ENCODE measurements at places on chromosomes 5 and 9. TPM values are rescaled to one million over a fixed set of nuclear protein-coding genes. Genes with fewer than 3 reads are reported as not detected.
A peak's percentile ranks its signal among the peaks of the same experiment; 100 is the strongest.

GRCh38 chr9:83382421-83382820, 155.8 kb downstream of the FRMD3 start:
- no peaks in the 10 kb centered on the region for H3K27me3 ChIP-seq
- no peak for DNase-seq
- no peaks in the 10 kb centered on the region for H3K4me1 ChIP-seq

GRCh38 chr9:3865141-3865772, 339.5 kb upstream of the RFX3 start:
- peaks cover 34% of the 10 kb centered on the region for H3K4me1 ChIP-seq
- no peak for DNase-seq
- H3K27me3 ChIP-seq: peaks cover 9% of the 10 kb centered on the region

Gene INSYN2B
- not detected for total RNA-seq

Gene OTULINL
- total RNA-seq: 34.6 TPM

Gene GABRB2
- not detected for total RNA-seq

- no peak for DNase-seq
- peaks cover 13% of the 10 kb centered on the region for H3K27me3 ChIP-seq
- H3K4me3 ChIP-seq: no peak overlapping the region
- H3K36me3 ChIP-seq: no peaks in the 10 kb centered on the region
- H3K4me1 ChIP-seq: peaks cover 3% of the 10 kb centered on the region
- H3K27ac ChIP-seq: no peak overlapping the region
Measured at GRCh38 chr5:11390291-11390767, 513.9 kb downstream of the CTNND2 start.

- H3K36me3 ChIP-seq: peaks cover 17% of the 10 kb centered on the region
- peak overlapping the region; percentile 95 for H3K27ac ChIP-seq
- H3K4me1 ChIP-seq: peaks cover 50% of the 10 kb centered on the region
- H3K27me3 ChIP-seq: peaks cover 4% of the 10 kb centered on the region
- peak overlapping the region; percentile 94 for H3K4me3 ChIP-seq
Measured at GRCh38 chr5:181187500-181188213, 17.3 kb downstream of the TRIM7 start.

Gene SLCO4C1
- total RNA-seq: 3.6 TPM

Gene TLX3
- not detected for total RNA-seq

- no peak overlapping the region for H3K4me3 ChIP-seq
- DNase-seq: peak; percentile 60
- H3K4me1 ChIP-seq: peaks cover 11% of the 10 kb centered on the region
- H3K27me3 ChIP-seq: peaks cover 8% of the 10 kb centered on the region
Measured at GRCh38 chr9:97954550-97954989, 16.6 kb upstream of the HEMGN start.

Gene TNFSF8
- total RNA-seq: 34.6 TPM

GRCh38 chr5:149518620-149519019, 32.6 kb downstream of the CSNK1A1 start:
- no peak overlapping the region for H3K27ac ChIP-seq
- peaks cover 45% of the 10 kb centered on the region for H3K4me1 ChIP-seq
- no peak for DNase-seq
- no peaks in the 10 kb centered on the region for H3K27me3 ChIP-seq
- H3K4me3 ChIP-seq: no peak overlapping the region

- no peak overlapping the region for H3K27ac ChIP-seq
- no peaks in the 10 kb centered on the region for H3K27me3 ChIP-seq
- no peak overlapping the region for H3K4me3 ChIP-seq
- DNase-seq: no peak
Measured at GRCh38 chr9:137943655-137944054, 66.1 kb downstream of the CACNA1B start.

Gene FOXI1
- total RNA-seq: not detected

DNA sequence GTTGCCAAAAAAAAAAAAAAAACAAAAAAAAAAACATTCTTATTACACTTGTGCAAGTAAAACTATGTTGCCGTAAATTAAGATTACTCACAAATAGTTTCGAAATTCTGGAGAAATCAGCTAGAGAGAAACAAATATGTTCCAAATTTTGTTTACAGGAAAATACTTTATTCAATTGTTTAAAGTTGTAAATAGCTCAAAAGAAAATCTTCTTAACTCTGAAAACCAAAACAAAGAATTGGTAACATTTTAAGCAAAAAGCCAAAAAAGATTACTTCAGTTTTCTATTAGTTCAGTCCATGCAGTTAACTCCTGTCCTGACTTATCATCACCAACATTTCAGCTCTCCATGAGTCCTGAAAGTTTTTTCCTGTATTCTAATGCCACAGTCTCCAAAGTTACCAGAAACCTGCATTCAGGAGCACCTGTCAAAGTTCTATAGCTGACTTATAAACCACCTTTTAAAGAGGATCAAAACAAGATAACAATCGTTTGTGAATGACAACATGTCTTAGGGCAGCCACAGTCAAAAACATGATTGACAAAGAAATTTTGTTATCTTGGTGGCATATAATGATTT, 194.1 kb downstream of the RANBP17 start:
- no peak for DNase-seq
- H3K4me1 ChIP-seq: no peaks in the 10 kb centered on the region
- no peaks in the 10 kb centered on the region for H3K27me3 ChIP-seq
- H3K27ac ChIP-seq: no peak overlapping the region

DNA sequence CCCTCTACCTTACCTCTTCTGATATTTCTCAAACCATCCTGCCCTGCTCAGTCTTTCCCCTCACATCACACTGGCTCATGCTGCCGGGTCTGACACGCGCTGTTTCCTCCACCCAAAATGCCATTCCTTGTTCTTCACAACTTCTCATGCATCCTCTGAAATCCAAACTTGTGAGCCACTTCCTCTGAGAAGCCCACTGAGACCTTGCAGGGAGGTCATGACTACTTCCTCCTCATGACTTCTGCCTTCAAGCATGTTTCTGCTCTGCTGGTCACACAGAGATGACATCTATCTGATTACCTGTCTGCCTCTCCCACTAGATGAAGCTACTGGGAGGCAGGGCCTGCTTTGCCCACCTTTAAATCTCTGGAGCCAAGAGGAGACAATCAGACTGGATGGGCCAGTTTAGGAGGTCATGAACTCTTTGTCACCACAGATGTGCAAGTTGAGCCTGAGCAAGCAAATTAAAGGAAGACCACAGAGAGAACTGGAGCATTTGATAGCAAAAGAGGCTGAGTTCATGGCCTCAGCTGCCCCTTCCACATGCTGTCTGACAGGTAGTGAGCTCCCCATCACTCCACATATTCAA, 119.8 kb upstream of the TBC1D2 start:
- no peak overlapping the region for H3K27ac ChIP-seq
- DNase-seq: no peak
- no peaks in the 10 kb centered on the region for H3K4me1 ChIP-seq
- H3K4me3 ChIP-seq: no peak overlapping the region
- H3K36me3 ChIP-seq: no peaks in the 10 kb centered on the region

GRCh38 chr5:124730381-124730780, 16.1 kb downstream of the ZNF608 start:
- no peak overlapping the region for H3K27ac ChIP-seq
- H3K4me3 ChIP-seq: no peak overlapping the region
- H3K27me3 ChIP-seq: peaks cover 3% of the 10 kb centered on the region
- H3K36me3 ChIP-seq: no peaks in the 10 kb centered on the region

Gene TAF9
- 46.8 TPM for total RNA-seq

DNA sequence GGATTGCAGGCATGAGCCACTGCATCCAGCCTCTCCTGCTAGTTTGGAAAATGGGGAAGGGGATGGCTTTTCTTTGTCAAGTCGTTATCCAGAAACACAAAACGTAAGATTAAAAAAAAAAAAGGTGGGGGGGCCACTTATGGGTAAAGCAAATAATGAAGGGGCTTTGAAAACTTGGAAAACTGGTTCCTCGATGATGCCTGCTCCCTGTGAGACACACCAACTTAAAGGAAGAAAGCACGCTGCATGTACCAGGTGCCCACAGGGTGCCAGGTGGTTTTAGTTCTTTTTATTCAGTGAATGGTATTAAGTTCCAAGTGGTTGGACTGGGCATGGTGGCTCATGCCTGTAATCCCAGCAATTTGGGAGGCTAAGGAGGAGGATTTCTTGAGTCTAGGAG, 170.1 kb downstream of the GOLPH3 start:
- H3K27me3 ChIP-seq: no peaks in the 10 kb centered on the region
- no peaks in the 10 kb centered on the region for H3K36me3 ChIP-seq
- no peak overlapping the region for H3K4me3 ChIP-seq
- no peak overlapping the region for H3K27ac ChIP-seq

Gene GDNF
- not detected for total RNA-seq

Gene ZNF879
- 4.7 TPM for total RNA-seq

Gene PCDHA12
- not detected for total RNA-seq

Gene SLC46A2
- total RNA-seq: not detected

DNA sequence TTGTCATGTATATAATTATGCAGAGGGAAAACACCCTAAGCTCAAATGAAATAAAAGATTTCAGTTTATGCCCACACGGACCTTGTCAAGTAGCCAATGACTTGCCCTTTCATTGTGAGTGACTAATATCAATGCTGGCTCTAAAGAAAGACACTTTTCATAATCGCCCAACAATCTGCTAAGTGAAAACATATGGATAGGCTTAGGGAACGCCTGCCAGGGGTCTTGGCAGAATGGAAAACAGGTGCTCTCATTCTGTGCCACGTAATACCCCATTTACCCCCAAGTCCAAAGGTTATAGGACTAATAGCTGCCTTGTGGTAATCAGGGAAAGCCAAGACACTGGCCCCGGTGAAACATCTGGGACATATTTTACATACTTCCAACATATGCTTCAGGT, 157.7 kb downstream of the SLF1 start:
- H3K36me3 ChIP-seq: no peaks in the 10 kb centered on the region
- no peak overlapping the region for H3K4me3 ChIP-seq
- no peak overlapping the region for H3K27ac ChIP-seq
- DNase-seq: no peak
- peaks cover 36% of the 10 kb centered on the region for H3K27me3 ChIP-seq

Gene IQGAP2
- 124 TPM for total RNA-seq

DNA sequence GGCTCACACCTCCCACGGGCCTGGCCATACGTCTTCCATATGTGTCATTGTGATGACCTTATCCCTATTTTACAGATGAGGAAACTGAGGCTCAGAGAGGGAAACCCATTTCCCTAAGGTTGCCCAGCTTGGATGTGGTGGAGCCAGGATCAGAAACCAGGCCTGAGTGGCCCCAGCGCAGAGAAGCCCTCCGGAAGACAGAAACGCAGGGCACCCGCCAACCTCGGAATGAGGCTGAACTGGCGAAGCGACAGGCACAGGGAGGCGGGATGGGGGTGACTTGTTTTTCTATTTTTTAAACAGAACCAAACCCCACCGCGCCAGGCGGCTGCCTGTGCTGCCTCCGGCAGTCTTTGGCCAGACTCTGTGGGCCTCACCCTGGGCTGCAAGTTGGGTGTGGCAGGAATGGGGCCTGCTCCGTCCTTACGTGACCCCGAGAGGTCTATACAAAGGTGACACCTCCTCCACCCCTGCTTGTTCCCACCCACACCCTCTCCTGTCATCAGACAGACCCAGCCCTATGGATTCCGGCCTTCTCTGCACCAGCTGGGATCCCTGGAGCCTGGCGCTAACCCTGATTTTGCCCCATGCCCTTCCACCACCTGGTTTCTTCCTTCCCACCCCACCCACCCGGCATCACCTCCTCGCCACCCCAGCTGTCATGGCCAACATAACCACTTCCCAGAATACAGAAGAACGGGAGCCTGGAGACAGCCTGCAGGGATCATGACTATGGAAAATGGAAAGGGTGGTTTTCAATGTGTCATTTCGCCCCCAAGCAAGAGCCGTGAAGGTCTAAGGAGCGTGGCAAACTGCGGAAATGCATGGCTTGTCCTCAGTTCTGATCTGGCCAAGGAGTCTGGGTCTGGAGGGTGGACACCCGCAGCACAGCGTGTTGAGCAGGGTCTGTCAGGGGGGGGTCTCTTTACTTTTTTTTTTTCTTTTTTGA, 23.6 kb downstream of the PLPP7 start:
- DNase-seq: no peak
- peaks cover 11% of the 10 kb centered on the region for H3K4me1 ChIP-seq
- peaks cover 3% of the 10 kb centered on the region for H3K27me3 ChIP-seq
- H3K36me3 ChIP-seq: no peaks in the 10 kb centered on the region
- H3K27ac ChIP-seq: no peak overlapping the region

DNA sequence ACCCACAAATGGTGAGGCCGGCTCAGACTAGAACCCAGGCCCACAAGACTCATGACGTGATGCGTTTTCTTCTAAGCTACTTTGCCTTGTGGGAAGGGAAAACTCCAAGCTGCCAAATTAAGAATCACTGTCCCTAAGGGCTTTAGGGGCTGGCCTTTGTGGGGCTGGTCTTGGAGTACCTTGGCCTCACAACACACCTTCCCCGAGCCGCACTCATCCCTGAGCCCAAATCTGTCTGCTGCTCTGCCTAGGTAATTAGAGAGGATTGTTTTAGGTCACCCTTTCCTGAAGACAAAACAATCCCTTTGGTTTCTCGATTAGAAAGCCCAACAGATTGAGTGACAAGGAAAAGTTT, 137.3 kb downstream of the SEMA6A start:
- no peaks in the 10 kb centered on the region for H3K36me3 ChIP-seq
- H3K27ac ChIP-seq: no peak overlapping the region
- no peak overlapping the region for H3K4me3 ChIP-seq
- no peaks in the 10 kb centered on the region for H3K4me1 ChIP-seq

Gene DCAF10
- total RNA-seq: 20.7 TPM

Gene SLC34A3
- total RNA-seq: not detected

Gene C9orf50
- not detected for total RNA-seq

DNA sequence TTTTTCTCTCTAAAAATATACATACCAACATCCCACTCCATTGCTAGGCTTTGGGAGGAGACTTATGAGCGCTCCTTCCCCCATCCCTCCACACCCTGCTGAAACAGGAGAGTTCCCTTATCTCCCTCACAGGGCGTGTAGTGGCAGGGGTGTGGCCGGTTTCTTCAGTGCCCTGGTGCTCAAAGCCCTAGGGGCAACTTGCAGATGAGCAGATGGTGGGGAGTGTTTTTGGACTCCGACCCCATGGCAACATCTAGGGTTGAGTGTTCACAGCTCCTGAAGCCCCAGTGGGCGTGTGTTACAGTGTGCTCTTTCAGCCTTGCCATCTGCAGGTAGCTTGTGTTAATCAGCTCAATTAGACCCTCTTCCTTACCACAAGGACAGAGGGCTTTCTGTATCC, 409.5 kb downstream of the MAT2B start:
- H3K36me3 ChIP-seq: no peaks in the 10 kb centered on the region
- no peaks in the 10 kb centered on the region for H3K4me1 ChIP-seq
- no peak for DNase-seq
- no peak overlapping the region for H3K27ac ChIP-seq
- no peak overlapping the region for H3K4me3 ChIP-seq
- H3K27me3 ChIP-seq: no peaks in the 10 kb centered on the region

- no peak for DNase-seq
- H3K27ac ChIP-seq: no peak overlapping the region
- no peaks in the 10 kb centered on the region for H3K27me3 ChIP-seq
- no peaks in the 10 kb centered on the region for H3K4me1 ChIP-seq
- H3K36me3 ChIP-seq: no peaks in the 10 kb centered on the region
Measured at GRCh38 chr5:27312291-27312893, 274.0 kb upstream of the CDH9 start.

All from activated CD4-positive, alpha-beta memory T cell treated with anti-CD3 and anti-CD28 coated beads, Interleukin-2, amount 10 ng/mL, durations not matched to agents 7 days and 5 days (primary cell).